Osteocyte (in vitro differentiated cells): ENCODE measurements at places on chromosomes 2 and 18. TPM values are rescaled to one million over a fixed set of nuclear protein-coding genes. Genes with fewer than 3 reads are reported as not detected.

The FEV gene
- not detected in 2 replicates for total RNA-seq

The CRACDL gene
- 0.57 and 1.3 TPM in 2 replicates for total RNA-seq

The BOLA3 gene
- 22.4 and 23.1 TPM in 2 replicates for total RNA-seq

The KCNS3 gene
- total RNA-seq: not detected in 2 replicates

The UBE2F gene
- total RNA-seq: 54.3 and 56.5 TPM in 2 replicates

The DAW1 gene
- total RNA-seq: not detected in 2 replicates

The CAPN13 gene
- not detected in 2 replicates for total RNA-seq

The CIB4 gene
- total RNA-seq: not detected in 2 replicates

The SPRED2 gene
- 44.4 and 46.3 TPM in 2 replicates for total RNA-seq

The PLA2R1 gene
- total RNA-seq: 70.1 and 78.9 TPM in 2 replicates

GRCh38 chr2:217262911-217263310 is 403.0 kb upstream of the TNP1 start:
- no peak overlapping the region for H3K4me3 ChIP-seq
- DNase-seq: no peak
- H3K36me3 ChIP-seq: no peaks in the 10 kb centered on the region

GRCh38 chr2:60555066-60555782 is 1.8 kb upstream of the BCL11A start:
- H3K36me3 ChIP-seq: no peaks in the 10 kb centered on the region
- peaks cover 43% of the 10 kb centered on the region for H3K27me3 ChIP-seq
- H3K4me1 ChIP-seq: peaks cover 27% of the 10 kb centered on the region
- H3K27ac ChIP-seq: peak overlapping the region; percentile 5

DNA sequence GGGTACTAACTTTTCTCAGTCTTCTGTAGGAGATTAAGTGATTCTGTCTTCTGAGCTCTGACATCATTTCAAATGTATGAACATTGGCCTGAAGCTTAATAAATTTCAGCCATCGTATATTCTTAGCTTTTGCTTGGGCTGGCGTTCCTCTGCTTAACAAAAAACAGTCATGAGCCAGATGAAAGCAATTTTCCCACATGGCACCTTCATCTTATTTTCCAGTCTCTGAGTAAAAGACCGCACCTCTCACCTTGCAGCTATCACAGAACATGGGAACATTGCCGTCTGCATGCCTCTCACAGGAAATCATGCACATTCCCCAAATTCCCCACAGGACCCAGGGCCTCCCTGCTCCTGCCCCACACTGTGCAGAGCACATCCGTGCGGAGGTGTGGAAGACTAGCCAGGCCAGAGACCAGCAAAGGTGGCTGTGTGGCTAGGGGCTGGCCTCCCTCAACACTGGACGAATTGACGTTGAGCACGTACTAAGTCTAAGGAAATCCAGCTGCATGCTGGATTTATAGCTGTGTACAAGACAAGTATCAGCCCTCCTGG is 531.8 kb upstream of the ID2 start:
- no peak for DNase-seq
- H3K27ac ChIP-seq: no peak overlapping the region
- H3K4me1 ChIP-seq: peaks cover 21% of the 10 kb centered on the region
- H3K4me3 ChIP-seq: no peak overlapping the region
- no peaks in the 10 kb centered on the region for H3K36me3 ChIP-seq

GRCh38 chr2:181954538-181954883 is 31.1 kb upstream of the PPP1R1C start:
- H3K27me3 ChIP-seq: no peaks in the 10 kb centered on the region
- H3K4me1 ChIP-seq: peaks cover 44% of the 10 kb centered on the region
- no peak for DNase-seq
- H3K36me3 ChIP-seq: no peaks in the 10 kb centered on the region

GRCh38 chr2:153213022-153213421 is 265.5 kb downstream of the RPRM start:
- no peak for DNase-seq
- no peak overlapping the region for H3K4me3 ChIP-seq
- no peaks in the 10 kb centered on the region for H3K36me3 ChIP-seq
- H3K27me3 ChIP-seq: no peaks in the 10 kb centered on the region
- H3K4me1 ChIP-seq: no peaks in the 10 kb centered on the region

DNA sequence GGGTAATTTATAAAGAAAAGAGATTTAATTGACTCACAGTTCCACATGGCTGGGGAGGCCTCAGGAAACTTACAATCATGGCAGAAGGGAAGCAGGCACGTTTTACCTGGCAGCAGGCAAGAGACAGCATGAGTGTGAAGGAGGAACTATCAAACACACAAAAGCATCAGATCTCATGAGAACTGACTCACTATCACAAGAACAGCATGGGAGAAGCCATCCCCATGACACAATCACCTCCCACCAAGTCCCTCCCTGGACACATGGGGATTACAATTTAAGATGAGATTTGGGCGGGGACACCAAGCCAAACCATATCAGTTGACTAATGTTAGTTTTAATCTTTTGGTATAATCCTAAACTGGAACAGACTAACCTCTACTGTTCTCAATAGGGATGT is 49.1 kb upstream of the CPO start:
- no peak overlapping the region for H3K4me3 ChIP-seq
- H3K27me3 ChIP-seq: peaks cover 7% of the 10 kb centered on the region
- peaks cover 2% of the 10 kb centered on the region for H3K36me3 ChIP-seq
- no peak for DNase-seq
- no peak overlapping the region for H3K27ac ChIP-seq

DNA sequence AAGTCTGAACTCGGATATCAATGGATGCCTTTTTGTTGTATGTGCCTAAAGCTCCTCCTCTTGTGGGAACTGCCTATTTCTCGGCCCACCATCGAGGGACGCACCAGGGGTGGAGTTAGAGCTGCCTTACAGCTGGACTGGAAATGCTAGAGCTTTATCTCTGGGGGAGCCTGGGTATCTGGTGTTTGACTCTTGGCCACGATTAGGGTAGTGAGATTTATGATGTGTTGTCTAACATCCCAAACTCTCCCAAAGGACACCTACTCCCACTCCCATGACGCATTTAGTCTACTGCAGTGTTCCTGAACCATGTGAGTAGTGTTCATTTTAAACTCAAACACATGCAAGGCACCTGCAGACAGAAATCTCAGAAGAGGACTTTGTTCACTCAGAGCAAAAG is 594.8 kb downstream of the METTL4 start:
- no peaks in the 10 kb centered on the region for H3K4me1 ChIP-seq
- no peaks in the 10 kb centered on the region for H3K27me3 ChIP-seq
- no peaks in the 10 kb centered on the region for H3K36me3 ChIP-seq
- DNase-seq: no peak

DNA sequence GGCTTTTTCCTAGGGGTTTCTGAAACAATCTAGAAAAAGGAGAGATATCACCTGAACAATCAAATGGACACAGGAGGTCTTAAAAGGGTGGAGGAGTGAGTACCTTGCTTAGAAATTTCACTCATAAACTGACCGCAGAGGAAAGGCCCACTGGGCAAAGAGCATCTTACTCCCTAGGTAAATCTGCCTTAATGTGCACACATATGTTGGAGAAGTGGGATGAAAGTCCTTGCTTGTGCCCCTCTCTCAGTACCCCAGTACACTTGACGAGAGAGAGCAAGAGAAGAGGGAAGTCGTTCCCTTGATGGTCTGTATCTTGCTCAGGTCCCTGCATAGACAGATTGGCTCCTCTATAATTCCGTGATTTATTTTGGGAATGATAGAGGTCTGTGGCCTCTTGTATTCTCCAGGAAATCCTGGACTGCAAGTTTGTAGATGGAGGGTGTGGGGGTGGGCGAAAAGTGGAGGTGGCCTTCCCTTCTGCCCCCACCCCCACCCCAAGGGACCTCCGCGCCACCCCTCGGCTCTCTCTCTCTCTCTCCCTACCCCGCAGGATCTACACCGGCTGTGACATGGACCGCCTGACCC is 6.8 kb downstream of the TBR1 start:
- peaks cover 28% of the 10 kb centered on the region for H3K4me1 ChIP-seq
- DNase-seq: no peak
- H3K36me3 ChIP-seq: peaks cover 4% of the 10 kb centered on the region
- H3K4me3 ChIP-seq: peak overlapping the region; percentile 51

GRCh38 chr18:32779010-32779409 is 6.2 kb upstream of the KLHL14 start:
- H3K36me3 ChIP-seq: no peaks in the 10 kb centered on the region
- DNase-seq: no peak
- H3K4me3 ChIP-seq: no peak overlapping the region
- H3K27me3 ChIP-seq: peaks cover 28% of the 10 kb centered on the region
- H3K4me1 ChIP-seq: no peaks in the 10 kb centered on the region

- peaks cover 56% of the 10 kb centered on the region for H3K4me1 ChIP-seq
- no peak for DNase-seq
- H3K27me3 ChIP-seq: no peaks in the 10 kb centered on the region
- peak overlapping the region; percentile 50 for H3K4me3 ChIP-seq
- H3K36me3 ChIP-seq: peaks cover 15% of the 10 kb centered on the region
These were observed 121.2 kb downstream of the ZNF521 start for GRCh38 chr18:25230658-25231326.

DNA sequence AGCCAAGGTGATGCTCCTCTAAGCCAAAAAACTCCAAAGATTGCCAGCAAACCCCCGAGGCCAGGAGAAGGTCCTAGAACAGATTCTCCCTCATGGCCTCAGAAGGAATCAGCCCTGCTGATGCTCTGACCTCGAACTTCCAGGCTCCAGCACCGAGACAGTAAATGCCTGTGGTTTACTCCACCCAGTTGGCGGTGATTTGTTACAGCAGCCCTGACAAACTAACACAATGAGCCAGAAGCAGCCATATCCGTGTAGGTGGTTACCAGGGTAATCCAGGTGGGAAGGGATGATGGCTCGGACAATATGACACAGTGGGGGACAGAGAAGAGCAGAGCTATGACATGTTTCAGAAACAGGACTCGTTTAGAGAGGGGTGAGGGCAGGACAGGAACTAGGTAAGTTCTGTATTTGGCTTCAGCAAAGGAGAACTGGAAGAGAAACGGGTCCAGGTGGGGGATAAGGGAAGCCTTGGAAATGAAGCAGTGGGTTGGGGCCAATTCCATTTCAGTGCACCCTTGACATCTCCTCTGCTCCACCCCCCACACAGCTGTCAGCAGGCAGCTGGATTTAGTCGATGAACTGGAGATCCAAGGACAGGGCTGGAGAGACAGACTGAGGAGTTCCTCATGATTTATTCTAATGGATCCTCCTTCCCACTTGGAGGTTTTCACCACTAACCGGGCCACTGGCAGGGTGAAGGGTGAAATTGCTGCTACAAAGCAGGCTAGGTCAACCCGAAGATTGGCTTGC is 179.7 kb upstream of the SH3BP4 start:
- no peak for DNase-seq
- H3K27ac ChIP-seq: no peak overlapping the region
- H3K4me3 ChIP-seq: no peak overlapping the region

GRCh38 chr18:28039078-28039477 is 137.9 kb downstream of the CDH2 start:
- H3K27ac ChIP-seq: no peak overlapping the region
- H3K36me3 ChIP-seq: no peaks in the 10 kb centered on the region
- H3K4me1 ChIP-seq: peaks cover 30% of the 10 kb centered on the region
- no peak overlapping the region for H3K4me3 ChIP-seq
- no peak for DNase-seq

GRCh38 chr18:48974304-48975119 is 23.7 kb upstream of the SMAD7 start:
- H3K27ac ChIP-seq: peak overlapping the region; percentile 71
- peak overlapping the region; percentile 75 for H3K4me3 ChIP-seq
- H3K36me3 ChIP-seq: no peaks in the 10 kb centered on the region
- DNase-seq: no peak
- no peaks in the 10 kb centered on the region for H3K27me3 ChIP-seq

DNA sequence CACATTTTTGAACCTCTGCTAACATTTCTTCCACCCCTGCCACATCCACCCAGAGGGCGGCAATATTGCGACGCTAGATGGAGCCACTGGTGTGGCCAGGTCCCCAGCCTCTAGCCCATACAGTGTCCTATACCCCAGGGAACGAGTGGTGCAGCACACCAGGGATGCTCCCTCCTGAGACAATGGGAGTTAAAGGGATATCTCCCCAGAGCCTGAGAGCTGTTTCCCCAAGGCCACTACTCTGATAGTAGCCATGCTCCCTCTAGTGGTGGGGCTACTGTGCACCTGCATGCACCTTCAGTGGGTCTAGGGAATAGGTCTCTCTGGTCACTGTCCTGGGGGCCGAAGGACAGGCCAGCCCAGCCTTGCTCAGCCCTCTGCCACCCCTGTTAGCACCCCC is 336.4 kb upstream of the FSHR start:
- H3K4me3 ChIP-seq: no peak overlapping the region
- no peak for DNase-seq
- no peak overlapping the region for H3K27ac ChIP-seq
- H3K27me3 ChIP-seq: no peaks in the 10 kb centered on the region
- no peaks in the 10 kb centered on the region for H3K36me3 ChIP-seq

DNA sequence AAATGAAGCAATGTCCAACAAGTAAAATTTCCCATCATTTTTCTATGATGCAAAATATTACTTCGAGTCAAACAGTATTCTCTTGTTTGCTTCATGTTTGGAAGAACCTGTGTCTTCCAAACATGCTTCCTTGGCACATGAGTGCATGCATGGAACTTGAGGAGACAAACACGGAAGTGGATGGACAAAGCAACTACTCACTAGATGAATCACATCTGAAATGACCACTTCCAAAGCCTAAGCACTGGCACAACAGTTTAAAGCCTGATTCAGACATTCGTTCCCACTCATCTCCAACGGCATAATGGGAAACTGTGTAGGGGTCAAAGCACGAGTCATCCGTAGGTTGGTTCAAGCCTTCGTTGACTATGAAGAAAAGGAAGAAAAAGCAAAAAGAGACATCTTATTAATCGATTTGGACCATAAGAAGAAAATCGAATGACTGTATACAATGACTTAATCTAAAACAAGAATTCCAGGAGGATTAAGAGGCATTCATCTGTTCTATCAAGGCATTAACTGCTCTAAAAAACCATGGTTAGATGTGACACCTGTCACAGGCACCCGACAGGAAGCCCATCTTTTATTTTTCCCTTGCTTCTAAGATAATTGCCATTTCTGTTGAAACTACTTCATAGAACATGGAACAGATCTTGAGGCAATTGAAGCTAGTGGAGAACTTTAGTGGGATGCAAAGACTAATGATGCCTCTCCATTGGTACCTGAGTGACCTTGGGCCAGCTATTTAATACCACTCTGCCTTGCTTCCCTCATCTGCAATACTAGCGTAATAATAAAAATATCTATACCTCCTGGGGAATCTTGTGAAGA is 56.0 kb downstream of the ATIC start:
- peaks cover 59% of the 10 kb centered on the region for H3K4me1 ChIP-seq
- DNase-seq: no peak
- no peak overlapping the region for H3K4me3 ChIP-seq
- no peaks in the 10 kb centered on the region for H3K27me3 ChIP-seq
- peak overlapping the region; percentile 76 for H3K27ac ChIP-seq

DNA sequence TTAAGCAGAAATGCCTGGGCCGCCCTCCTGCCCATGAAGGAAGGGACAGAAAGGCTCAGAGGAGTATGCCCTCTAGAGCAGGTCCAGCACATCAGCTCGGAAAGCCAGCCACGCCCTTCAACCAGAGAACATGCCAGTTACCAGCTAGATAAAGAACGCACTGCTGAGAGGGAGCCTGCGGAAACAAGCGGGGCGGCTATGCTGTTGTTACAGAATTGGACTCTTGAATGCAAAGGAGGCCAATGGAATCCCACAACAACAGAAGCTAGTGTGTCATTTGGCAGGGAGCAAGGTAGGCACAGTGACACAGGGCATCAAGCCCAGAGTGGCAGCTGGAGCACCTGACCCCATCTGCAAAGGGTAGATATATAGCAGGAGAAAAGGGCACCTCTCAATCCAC is 242.9 kb upstream of the ID2 start:
- no peaks in the 10 kb centered on the region for H3K36me3 ChIP-seq
- no peak for DNase-seq
- H3K4me1 ChIP-seq: no peaks in the 10 kb centered on the region
- no peak overlapping the region for H3K27ac ChIP-seq
